Activated CD4-positive, alpha-beta T cell treated with anti-CD3 and anti-CD28 coated beads, Interleukin-10, Interleukin-2, amounts not matched to agents 100 ng/mL and 50 ng/mL, durations not matched to agents 16 hours and 8 hours (primary cell): ENCODE measurements at places on chromosomes 2 and 18.
A peak's percentile ranks its signal among the peaks of the same experiment; 100 is the strongest.

DNA sequence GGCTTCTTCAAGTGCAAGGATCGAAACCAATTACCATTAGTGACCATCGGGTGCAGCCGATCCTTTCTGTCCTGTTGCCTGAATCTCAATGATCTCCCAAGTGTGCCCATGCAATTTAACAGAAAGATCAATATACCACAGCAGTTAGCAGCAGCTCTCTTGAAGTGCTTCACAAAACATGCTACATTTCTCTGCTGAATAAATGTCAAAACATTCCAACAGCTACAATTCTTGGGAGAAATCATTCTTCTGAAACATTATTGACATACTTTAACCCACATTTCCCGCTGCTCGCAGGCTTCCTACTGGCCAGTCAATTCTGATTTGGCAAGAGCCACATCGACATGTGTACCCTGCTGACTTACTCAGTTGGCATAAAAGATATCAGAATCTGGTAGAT, 907.7 kb downstream of the TMEM182 start:
- no peak for DNase-seq

DNA sequence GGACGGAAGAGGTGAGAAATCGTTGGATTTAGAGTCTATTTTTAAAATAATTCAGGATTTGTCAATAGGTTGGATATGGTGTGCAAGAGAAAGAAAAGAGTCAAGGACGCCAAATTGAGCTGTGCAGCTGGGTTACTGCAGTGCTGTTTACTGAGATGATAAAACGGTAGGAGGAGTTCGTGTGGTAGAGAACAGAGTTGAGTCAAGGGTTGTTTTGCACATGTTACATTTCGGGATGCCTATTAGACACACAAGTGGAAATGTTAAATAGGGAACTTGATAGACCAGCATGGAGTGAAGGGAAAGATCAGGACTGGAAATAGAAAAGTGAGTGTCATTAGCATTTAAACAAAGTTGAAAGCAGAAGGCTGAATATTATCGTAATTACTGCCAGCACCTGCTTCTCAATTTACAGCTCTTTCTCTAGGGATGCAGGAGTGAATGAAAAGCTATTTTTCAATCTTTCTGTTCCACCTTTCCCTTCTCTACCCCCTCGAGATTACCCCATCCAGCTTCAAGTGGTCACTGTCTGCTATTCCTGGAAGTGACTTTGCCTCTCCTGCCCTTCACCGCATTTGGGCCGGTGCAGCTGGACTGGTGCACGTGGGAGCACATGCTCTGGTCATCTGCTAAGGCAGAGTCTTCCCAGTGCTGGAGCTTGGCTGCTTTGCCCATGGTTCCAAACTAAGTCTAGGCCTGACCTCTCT, 30.3 kb downstream of the GPR75 start:
- no peak for DNase-seq

GRCh38 chr2:157758586-157758985, 117.5 kb downstream of the ACVR1 start:
- no peak for DNase-seq

DNA sequence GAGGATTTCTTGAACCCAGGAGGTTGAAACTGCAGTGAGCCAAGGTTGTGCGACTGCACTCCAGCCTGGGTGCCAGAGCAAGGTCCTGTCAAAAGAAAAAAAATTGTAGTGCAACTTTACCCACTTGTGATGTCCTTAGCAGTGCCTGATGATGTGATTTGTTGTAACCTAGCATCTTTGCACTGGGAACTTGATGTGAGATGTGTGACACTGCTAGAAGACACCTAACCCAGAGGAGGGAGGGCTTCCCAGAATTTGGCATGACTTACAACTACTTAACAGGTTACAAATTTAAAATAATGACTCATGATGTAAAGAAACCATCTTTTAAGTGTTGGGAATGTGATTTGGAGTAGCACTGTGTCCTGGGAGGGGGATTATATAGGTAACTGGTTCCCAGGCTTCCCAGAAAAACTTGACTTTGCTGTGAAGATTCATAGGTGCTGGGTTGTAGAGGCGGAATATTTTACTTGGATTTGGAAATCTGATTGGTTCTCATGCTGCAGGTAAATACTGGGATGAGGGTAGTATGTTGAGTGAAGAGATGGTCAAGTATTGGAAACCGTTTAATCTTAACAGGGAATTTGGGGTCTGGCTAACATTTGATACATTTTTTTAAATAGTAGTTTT, 3.7 kb downstream of the EEF1B2 start:
- DNase-seq: peak; percentile 9
